ENCODE measurements at places on chromosomes 11 and 22.

DNA sequence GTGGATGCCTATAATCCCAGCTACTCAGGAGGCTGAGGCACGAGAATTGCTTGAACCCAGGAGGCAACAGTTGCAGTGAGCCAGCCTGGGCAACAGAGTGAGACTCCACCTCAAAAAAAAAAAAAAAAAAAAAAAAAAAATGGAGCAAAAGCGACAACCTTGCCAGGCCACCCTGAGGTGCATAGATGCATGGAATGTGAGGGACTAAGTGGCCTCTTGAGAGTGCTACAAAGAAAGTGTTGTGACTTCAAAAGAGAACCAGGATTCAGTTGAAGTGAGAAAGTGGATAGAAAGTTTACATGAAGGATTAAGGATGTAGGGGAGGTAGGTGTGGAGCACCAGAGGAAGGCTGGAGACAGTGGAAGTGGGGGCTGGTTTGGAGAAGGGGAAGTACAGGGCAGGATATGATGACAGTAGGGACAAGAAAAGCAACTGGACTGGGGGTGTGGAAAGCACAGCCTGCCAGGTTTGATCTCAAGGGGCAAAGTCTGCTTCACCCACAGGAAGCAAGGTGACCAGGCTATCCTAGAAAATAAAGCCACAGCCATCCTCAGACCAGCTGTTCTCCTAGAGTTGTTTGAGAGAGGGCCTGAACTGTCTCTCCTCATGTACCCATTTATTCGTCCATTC, 36.0 kb upstream of the OLFML1 start:
- DNase-seq = no peak

GRCh38 chr11:61187505-61188130, 15.7 kb upstream of the PGA3 start:
- no peak for DNase-seq

GRCh38 chr11:99814738-99815137, 794.0 kb downstream of the CNTN5 start:
- no peak for DNase-seq

- no peak for DNase-seq
These were observed 91.3 kb downstream of the RNF169 start for GRCh38 chr11:74839971-74840370.

- no peak for DNase-seq
These were observed 2.4 kb downstream of the MAPK11 start for GRCh38 chr22:50267591-50268390.

GRCh38 chr11:92269021-92269420, 44.4 kb downstream of the FAT3 start:
- DNase-seq = no peak

GRCh38 chr11:60854847-60855725, 664 bp downstream of the PTGDR2 start:
- no peak for DNase-seq

DNA sequence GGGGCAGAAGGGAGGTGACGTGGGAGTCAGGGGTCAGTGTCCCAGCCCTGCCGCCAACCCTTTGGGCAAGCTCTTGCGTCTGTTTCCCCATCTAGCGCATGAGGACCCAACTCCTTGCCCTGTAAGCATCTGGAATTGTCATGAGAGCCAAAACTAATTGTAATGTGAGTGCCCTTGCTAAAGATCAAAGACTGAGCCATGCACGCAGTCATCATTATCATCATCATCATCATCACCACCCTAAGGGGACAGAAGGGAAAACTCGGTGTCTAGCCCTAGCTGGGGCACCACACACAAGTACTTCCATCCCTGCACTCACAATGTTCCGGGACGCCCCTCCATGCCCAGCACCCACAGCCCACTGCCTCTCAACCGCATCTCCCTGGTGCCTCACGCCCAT, 2.5 kb downstream of the LIF start:
- no peak for DNase-seq

DNA sequence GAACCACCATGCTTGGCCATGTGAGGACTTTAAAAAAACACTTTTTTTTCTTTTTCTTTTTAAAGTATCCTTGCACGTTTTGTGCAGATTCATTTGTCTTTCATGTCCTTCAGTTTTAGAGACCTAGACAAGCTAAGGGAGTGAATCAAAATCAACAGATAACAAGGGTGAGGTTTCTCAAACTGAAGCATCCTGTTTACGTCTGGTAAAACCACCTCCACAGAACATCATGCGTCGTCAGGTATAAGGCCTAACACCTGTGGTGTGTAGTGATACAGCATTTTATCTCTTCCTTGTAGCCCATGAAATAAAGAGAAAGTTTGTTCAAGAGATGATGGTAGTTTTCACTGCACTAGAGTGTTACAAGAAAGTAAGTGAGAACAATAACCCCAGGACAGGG, 26.3 kb upstream of the CSF2RB start:
- no peak for DNase-seq

DNA sequence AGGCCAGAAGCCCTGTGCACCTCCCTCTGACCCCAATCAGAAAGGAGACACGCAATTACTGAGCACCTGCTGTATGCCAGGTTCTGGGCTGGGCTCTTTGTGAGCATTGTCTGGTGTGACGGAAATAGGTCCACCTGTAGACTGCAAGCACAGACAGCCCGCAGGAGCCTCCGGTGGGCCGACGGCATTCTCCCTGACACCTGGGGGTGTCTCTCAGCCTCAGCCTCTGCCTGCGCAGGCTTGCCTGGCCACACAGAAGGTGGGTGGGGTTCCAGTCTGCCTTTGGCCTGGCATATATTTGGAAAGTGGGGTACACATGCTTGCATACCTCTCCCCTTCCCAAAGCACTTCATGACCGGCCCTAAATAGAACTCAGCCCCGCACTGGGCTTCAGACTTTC, 129.3 kb downstream of the BUD13 start:
- no peak for DNase-seq

DNA sequence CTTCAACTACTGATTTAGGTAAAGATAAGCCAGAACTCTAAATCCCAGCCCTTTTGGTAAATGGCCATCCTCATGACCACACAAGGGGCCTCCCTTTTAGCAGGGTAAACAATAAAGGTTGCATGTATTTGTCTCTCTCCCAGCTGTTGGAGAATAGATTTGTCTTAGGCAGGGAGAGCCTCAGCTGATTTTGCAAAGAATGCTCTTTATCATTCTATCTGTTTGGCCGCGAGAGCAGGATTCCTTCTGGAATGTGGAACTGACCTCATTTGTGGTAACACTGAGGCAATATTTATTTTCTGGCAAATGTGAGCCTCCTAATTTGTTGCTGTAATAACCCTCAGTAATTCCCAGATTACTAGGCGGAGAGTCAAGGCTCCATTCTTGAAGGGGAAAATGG, 15.3 kb downstream of the PTS start:
- no peak for DNase-seq

DNA sequence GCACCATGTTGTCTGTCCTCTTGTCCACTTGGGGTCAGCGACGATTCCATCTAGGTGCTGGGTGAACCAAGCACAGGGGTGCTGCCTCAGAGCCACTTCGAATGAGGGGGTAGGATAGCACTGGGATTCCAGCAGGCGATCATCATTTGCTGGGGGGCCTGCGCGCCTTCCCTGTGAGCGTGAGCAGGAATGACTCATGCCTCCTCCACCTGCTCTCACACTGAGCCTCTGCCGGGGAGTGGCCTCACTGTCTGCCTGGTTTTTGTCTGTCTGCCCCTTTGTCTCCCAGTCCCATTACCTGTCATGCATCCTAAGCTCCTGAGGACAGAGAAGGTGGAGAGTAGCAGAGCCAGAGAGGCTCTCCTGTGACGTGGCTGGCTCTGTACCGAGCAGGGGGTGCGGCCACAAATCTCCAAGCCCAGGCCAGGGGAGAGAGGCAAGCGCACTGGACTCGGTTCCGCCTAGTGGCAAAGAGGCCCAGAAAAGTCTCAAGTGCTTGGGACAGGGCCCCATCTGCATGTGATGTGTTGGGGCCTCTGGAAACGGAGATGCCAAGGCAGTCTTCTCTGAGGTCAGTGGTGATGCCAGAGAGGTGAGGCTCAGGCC, 30.8 kb downstream of the RSPH14 start:
- no peak for DNase-seq

- DNase-seq = no peak
These were observed 563 bp downstream of the GATD1 start for GRCh38 chr11:776561-777287.

DNA sequence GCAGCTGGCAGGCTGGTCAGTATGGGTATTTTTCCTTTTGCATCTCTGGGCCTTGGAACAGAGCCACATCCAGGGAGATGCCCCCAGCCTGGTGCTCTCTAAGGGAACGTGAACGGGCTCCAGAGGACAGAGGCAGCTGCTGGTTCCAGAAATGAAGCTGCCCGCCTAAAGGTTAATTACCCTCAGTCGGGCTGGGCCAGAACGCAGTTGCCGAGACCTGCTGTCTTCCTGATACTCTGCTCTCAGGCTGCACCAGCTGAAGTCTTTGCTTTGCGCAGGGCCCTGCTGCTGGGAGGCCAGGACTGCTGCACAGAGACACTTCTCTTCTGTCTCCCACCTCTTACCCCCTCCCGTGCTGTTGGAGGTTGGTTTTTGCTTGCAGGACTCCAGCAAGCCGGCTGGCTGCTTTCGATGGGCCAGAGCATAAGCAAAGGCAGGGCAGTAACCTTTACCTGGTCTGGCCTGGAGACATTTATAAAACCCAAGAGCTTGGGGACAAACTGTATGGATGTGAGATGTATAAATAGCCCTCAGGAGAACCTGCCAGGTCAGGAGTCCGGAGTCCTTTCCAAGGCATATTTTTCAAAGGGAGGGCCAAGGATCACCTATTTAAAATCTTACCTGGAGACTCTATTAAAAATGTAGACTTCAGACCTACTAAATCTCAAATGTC, 197.1 kb downstream of the GRIK4 start:
- DNase-seq = no peak

Measured in amygdala (tissue), 56 donors.